ENCODE measurements at places on chromosomes 13 and 19. TPM values are rescaled to one million over a fixed set of nuclear protein-coding genes. Genes with fewer than 3 reads are reported as not detected.

DNA sequence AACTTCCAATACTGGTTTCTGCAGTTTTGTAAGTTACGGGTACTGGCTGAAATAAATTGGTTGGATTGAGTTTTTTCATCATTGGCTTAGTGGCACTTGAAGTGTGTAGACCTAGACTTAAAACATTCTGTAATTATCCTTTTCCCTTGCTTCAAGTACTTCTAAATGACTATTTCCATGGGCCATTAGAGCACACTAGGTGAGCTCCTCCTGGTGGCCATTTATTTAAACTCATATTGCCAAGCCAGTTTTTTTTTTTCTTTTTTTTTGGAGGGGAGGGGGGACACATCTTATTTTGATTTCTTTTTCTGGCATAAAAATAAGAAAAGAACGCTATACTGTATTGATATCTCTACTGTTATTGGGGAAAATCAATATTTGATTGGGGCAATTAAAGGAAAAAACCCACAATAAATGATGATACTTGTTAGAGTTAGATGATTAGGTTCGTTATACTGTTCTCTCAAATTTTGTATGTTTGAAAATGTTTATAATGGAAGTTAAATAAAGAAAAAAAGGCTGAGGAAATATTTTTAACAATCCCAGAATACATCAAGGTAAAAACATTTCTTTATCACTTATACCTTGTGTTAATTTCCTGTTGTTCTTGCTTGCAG, 82.9 kb downstream of the PDS5B start:
- no peaks in the 10 kb centered on the region for H3K36me3 ChIP-seq
- no peaks in the 10 kb centered on the region for H3K4me1 ChIP-seq
- DNase-seq, result peak; percentile 65
- H3K27ac ChIP-seq, result no peak overlapping the region

GRCh38 chr19:7441468-7442146, 47.2 kb downstream of the PEX11G start:
- H3K27me3 ChIP-seq, result no peaks in the 10 kb centered on the region
- H3K4me3 ChIP-seq, result no peak overlapping the region
- H3K4me1 ChIP-seq, result no peaks in the 10 kb centered on the region
- no peak for DNase-seq

GRCh38 chr13:30308548-30308947, 1.2 kb upstream of the KATNAL1 start:
- DNase-seq, result no peak
- H3K27ac ChIP-seq, result no peak overlapping the region
- H3K4me3 ChIP-seq, result no peak overlapping the region
- peaks cover 18% of the 10 kb centered on the region for H3K4me1 ChIP-seq

DNA sequence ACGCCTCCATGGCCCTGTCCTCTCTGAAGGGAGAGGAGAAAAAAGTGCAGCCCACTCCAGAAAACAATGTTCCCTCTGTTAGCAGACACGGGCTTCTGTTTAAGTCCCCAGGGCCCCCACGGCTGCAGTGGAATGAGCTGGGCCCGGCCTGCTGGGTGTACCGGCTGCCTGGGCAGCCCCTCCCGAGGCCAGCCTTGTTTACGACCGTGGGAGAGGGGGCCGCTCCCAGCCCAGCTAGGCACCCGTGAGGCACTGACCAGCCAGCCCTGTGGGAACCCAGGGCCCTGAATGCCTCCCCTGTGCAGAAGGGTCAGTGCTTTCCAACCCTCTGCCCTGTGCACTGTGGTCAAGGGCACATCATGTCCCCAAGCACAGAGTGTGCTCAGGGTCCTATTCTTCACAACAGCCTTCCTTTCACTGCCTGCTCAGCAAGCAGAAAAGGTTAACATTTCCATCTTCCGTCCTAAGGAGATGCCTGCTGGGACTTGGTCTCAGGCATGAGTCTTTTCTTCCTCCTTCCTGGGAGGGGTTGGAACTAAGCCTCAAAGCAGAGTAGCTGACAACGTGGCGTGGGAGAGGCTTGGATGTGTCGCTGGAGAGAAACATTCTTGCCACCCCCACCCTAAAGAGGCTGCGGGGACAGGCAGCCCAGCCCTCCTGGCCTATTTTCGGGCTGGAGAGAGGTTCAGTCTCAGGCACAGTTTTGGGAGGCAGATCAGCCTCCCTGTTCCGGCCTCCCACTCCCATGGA, 90.1 kb downstream of the RGCC start:
- H3K36me3 ChIP-seq, result no peaks in the 10 kb centered on the region
- H3K27me3 ChIP-seq, result no peaks in the 10 kb centered on the region
- no peaks in the 10 kb centered on the region for H3K4me1 ChIP-seq
- H3K27ac ChIP-seq, result peak overlapping the region; percentile 42
- no peak for DNase-seq

DNA sequence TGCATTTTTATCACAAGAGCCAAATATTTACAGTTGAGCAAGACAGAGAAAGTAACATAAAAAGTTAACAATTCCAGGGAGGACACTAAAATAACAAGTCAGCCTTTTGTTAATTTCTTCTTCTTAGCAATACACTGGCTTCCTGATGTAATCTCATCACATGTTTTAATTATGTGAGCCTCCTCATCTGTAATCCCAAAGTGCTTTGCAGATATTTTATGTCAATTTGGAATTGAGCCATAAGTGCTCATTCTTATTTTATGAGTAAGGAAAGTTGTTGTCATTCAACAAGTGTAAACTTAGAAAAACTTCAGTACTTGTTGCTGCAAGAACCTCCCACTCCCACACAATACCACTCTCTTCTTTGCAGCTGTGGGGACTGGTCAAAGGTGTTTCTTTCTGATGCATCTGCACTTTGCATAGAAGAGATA, 223.6 kb downstream of the GPC6 start:
- no peaks in the 10 kb centered on the region for H3K36me3 ChIP-seq
- DNase-seq, result peak; percentile 55
- H3K4me3 ChIP-seq, result no peak overlapping the region
- no peak overlapping the region for H3K27ac ChIP-seq
- H3K4me1 ChIP-seq, result no peaks in the 10 kb centered on the region

DNA sequence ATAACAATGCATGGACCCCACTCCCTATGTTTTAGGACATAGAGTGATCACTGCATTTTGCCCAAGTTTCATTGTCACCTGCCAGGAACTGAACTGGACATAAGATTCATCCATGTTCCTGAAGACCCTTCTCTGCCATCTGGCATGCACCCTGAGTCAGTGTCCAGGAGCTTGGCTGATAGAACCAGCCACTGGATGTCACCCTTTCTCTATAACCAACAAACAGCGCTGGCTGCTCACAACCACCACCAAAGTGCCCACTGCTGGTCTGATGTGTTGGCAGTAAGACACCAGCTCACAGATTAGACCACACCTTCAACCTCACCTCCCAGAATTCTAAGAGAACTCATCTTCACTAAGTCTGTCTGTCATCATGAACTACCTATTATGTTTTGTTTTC, 333.4 kb downstream of the ITGBL1 start:
- no peaks in the 10 kb centered on the region for H3K4me1 ChIP-seq
- no peak overlapping the region for H3K27ac ChIP-seq
- no peak for DNase-seq
- H3K4me3 ChIP-seq, result no peak overlapping the region

GRCh38 chr13:38897521-38897920, 93.1 kb downstream of the STOML3 start:
- DNase-seq, result no peak
- no peaks in the 10 kb centered on the region for H3K36me3 ChIP-seq
- no peak overlapping the region for H3K27ac ChIP-seq
- H3K4me3 ChIP-seq, result no peak overlapping the region
- no peaks in the 10 kb centered on the region for H3K4me1 ChIP-seq
- no peaks in the 10 kb centered on the region for H3K27me3 ChIP-seq

DNA sequence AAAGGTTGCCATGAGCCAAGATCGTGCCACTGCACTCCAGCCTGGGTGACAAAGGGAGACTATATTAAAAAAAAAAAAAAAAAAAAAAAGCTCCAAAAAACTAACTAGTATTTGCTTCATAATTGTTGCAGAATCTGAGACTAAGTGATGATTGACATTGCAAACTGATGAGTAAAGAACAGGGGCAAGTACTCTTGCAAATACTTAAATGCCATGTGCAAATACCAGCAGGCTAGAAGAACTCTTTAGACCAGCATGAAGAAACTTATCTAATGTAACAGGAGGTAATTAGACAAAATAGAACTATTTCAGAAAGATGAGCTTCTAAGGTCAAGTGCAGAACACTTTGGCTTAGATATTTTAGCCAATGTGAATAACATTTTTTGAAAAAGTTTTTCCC, 1368.1 kb downstream of the EFNB2 start:
- no peak for DNase-seq
- H3K4me1 ChIP-seq, result no peaks in the 10 kb centered on the region
- H3K27me3 ChIP-seq, result no peaks in the 10 kb centered on the region
- no peak overlapping the region for H3K4me3 ChIP-seq
- no peaks in the 10 kb centered on the region for H3K36me3 ChIP-seq
- H3K27ac ChIP-seq, result no peak overlapping the region

- no peaks in the 10 kb centered on the region for H3K36me3 ChIP-seq
- H3K27me3 ChIP-seq, result no peaks in the 10 kb centered on the region
- no peak for DNase-seq
- no peak overlapping the region for H3K4me3 ChIP-seq
- no peak overlapping the region for H3K27ac ChIP-seq
Observed at GRCh38 chr13:37666036-37666435, 67.5 kb upstream of the POSTN start.

GRCh38 chr13:20967340-20967739, 64.8 kb upstream of the XPO4 start:
- H3K4me1 ChIP-seq, result peaks cover 9% of the 10 kb centered on the region
- H3K27ac ChIP-seq, result no peak overlapping the region
- H3K4me3 ChIP-seq, result no peak overlapping the region

The SYNE4 gene
- polyA plus RNA-seq, result 19.2 TPM

The B3GNT3 gene
- polyA plus RNA-seq, result 3.0 TPM

The NLRP11 gene
- polyA plus RNA-seq, result not detected

The IGFL1 gene
- not detected for polyA plus RNA-seq

All from lung (tissue), 17 donors.